Progenitor cell of endocrine pancreas (in vitro differentiated cells): ENCODE measurements at places on chromosomes 12 and 14. TPM values are rescaled to one million over a fixed set of nuclear protein-coding genes. Genes with fewer than 3 reads are reported as not detected.

The KRT3 gene
- total RNA-seq = not detected in 2 replicates

The GLTP gene
- total RNA-seq = 20.8 and 21.7 TPM in 2 replicates

The PPFIA2 gene
- total RNA-seq = 0.87 and 1.1 TPM in 2 replicates

The SMOC1 gene
- total RNA-seq = 10.1 and 10.9 TPM in 2 replicates

The EID3 gene
- 2.8 and 2.9 TPM in 2 replicates for total RNA-seq

The ITGA7 gene
- 23.6 and 25.1 TPM in 2 replicates for total RNA-seq

- no peak for DNase-seq
These were observed 12.0 kb downstream of the TFCP2 start for GRCh38 chr12:51160814-51161459.

GRCh38 chr12:4292341-4293073 lies 18.9 kb downstream of the CCND2 start:
- DNase-seq = no peak

DNA sequence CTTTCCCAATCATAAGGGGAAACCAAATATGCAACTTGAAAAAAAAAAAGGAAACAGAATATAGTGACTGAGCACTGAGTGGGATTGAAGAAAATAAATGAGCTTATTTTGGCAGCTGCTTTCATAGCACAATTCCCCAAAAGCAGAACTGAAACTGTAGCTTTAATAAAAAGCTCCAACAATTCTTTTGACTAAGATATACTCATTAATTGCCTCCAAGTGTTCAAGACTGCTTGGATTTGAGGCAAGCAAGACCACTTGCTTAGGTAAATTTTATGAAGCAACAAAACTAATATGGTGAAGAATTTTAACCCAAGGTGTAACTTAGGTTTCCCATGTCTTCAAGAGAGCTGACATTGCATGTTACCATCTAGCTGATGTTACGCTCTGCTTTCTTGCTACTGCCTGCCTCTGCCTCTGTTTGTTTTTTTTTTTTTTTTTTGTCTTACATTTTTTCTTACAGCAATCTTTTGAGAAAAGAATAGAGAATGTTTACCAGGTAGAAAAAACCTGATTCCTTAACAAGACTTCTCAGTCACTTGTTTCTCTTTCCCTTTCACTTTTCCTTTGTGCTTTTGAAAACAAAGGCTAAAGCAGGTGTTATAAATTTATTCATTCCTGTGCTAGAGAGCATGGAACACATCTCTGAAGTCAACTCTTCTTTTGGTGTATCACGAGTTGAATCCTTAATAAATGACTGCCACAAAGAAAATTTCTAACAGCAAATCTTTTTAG lies 134.4 kb downstream of the BCAT1 start:
- no peak for DNase-seq

DNA sequence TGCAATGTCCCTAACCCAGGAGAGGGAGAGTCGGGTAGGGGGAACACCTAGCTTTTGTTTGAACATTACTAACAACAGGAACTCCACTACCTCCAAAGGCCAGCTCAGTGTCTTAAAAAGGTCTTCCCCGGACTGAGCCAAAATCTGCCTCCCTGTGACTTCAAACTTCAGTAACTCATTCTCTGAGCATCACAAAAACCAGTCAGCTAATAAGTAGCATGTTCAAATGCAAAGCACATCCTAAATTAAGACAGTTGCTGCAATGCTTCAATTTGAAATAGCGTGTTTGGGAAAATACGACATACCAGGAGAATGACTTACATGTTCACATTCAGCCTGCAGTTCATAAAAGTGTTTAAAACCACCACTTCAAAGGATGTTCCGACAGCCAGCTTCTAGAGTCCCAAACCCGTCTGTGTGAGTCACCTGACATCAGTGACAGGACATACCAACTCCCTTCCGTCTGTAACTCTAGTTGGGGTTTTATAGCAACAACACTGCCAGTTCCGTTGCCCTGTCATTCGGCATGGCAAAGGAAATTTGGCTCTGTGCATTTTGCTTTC lies 13.0 kb downstream of the ZFP36L1 start:
- no peak for DNase-seq

- no peak for DNase-seq
These were observed 24.9 kb upstream of the JDP2 start for GRCh38 chr14:75402867-75403413.

DNA sequence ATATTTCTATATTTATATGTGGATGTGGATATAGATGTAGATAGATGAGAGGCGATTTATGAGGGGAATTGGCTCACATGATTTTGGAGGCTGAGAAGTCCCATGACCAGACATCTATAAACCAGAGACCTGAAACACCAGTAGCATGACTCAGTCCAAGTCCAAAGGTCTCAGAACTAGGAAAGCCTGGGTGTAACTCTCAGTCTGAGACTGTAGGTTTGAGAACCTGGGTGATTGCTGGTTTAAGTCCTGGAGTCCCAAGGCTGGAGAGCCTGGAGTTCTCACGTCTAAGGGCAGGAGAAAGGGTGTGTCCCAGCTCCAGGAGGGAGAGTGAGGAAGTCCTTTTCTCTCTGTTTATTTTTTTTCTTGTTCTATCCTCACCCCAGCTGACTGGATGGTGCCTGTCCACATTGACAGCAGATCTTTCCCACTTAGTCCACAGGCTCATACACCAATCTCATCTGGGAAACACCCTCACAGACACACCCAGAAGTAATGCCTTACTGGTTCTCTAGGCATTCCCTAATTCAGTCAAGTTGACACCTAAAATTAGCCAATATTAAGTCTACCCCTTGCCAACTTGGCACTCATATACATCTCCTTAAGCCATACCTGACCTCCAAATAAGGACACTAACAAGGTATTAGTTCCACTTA lies 45.4 kb downstream of the EMP1 start:
- DNase-seq = no peak

DNA sequence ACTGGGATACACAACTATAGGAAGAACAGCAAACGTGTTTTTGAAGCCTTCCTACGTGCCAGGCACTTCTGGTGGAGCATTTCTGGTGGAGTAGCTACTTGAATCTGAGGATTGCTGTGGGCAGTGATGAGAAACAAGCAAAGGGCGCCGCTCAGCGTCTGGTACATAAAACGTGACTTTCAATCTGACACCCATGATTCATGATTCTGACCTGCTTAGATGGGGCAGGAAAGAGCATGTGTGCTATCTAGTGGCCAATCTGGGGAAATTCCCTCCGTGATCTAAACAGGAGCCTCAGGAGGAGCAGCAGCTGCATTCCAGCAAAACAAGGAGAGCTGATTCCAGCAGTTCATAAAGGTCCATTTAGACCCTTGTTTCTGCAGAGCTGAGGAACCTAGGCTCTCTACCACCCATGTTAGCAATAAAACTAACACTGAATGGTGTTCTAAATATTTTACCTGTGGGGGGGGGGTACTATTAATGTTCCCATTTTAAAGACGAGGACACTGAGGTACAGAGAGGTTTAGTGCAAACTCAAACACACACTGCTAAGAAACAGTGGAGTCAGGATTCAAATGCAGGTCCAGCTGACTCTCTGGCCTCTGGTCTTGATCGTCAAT lies 37.8 kb downstream of the PAH start:
- DNase-seq = no peak

- DNase-seq = no peak
These were observed 15.0 kb downstream of the SSH1 start for GRCh38 chr12:108842361-108842760.

DNA sequence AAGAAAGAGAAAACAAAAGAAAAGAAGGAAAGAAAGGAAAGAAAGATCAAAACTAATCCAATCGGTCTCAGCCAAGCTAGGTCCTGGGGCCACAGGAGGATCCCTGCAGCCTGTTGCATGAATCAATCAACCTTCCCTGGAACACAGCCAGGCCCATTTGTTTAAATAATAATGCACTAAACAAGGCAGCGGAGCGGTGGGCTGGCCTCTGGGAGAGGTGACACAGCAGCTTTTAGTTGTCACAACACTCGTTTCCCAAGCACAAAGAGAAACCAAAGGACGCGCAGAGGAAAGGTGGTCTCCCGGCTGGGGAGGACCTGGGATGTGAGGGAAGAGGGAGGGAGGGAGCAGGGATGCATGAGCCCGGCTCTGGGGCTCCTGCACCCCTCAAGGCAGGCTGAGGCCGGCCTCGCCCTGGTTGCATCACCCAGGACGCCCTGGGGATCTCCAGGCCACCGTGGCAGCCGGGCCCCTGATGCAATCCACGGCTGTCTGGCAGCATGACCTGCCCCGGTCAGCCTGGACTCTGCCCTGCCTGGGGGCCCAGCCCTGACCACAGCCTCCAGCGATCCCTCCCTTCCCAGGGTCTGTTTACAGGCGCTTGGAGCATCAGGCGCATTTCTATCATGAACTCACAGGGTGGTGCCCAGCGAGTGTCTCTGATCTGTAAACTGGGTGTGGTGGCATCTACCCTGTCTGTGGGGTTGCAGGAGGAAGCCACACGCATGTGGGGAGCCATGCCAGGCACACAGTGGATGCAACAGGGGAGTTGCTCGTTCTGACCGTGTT lies 32.5 kb downstream of the MMP17 start:
- no peak for DNase-seq

GRCh38 chr14:54650331-54650958 lies 83.5 kb downstream of the SAMD4A start:
- DNase-seq = no peak

DNA sequence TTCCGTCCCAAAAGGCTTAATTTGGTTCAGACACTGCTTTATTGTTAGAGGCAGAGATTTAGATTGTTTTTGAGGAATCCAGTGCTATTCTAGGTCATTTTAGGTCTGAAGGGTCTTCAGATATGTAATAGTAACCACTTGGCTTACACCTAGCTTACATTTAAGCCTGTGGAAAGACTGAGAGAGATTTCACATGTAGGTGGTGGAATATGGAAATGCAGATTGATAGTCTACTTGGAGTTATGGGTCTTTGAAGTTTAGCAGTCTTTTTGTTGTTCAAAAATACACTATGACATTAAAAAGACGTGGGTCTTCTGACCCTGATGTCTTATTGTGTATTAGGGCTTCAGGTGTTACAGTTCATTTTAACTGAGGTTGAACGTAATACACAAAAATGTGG lies 51.4 kb upstream of the CCT2 start:
- DNase-seq = no peak

GRCh38 chr12:40616383-40616915 lies 75.8 kb upstream of the CNTN1 start:
- DNase-seq = no peak

GRCh38 chr12:3718100-3718499 lies 34.8 kb downstream of the CRACR2A start:
- no peak for DNase-seq

GRCh38 chr12:97006585-97006984 lies 99.5 kb downstream of the NEDD1 start:
- DNase-seq = no peak

- DNase-seq = no peak
These were observed 231.1 kb downstream of the CACNA1C start for GRCh38 chr12:2283916-2284315.

- peak; percentile 34 for DNase-seq
These were observed 7.9 kb upstream of the NAA25 start for GRCh38 chr12:112116232-112117060.

GRCh38 chr14:84804895-84805294 lies 725.0 kb upstream of the FLRT2 start:
- no peak for DNase-seq

- no peak for DNase-seq
These were observed 53.8 kb downstream of the SFSWAP start for GRCh38 chr12:131764738-131765137.

DNA sequence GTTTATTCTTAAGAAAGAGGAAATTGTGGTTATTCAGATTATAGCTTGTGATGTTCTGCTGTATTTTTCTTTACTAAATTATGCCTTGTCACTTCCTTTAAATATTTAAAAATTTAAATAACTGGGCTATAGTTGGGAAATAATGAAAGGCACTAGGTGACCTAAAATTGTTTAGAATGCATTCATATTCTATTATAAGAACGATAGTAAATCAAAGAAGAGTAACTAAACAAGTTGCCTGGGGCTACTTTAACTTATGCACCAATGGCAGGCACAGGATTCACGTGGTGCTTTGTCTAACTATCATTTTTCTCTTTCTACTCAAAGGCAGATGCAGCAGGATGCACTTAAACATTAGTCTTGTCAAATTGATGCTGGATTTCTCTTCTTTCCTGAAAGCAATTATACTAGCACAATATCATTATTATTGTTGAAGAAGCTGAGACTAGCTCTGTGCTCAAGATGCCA lies 190.7 kb upstream of the PPFIA2 start:
- no peak for DNase-seq

DNA sequence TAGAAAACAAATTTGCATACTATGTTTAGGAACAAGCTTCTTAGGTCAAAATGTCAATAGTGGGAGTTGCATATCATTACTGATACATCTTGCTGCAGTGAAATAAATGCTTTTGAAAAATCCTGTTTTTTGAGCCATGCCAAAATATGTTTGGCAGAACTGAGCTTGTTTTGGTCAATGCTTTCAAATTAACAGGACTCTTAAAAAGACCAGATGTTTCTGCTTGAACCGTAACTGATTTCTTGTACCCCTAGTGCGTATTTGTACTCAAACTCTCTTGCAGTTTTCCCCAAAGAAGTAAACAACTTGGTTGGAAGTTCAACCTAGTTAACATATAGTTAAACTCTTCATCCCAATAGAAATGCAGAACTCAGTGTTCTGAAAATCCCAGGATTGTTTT lies 3.4 kb downstream of the TRHDE start:
- no peak for DNase-seq

DNA sequence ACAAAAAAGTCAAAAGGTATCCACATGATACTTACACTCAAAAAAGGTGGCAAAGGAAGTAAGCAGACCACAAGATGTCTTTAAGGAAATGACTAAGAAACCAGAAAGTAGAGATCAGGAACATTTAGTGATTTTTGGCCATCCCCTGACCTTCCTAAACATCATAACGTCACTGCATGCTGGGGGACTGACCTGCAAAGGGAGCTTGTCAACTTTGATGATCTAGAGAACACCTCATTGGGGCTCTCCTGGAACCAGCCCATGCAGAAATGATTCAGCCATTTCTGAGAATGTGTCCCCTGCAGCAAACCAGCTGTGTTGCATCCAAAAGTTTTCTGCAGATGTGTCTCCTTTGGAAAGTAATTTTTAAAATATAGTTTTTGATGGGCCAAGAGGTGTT lies 152.2 kb upstream of the RASSF8 start:
- DNase-seq = no peak

GRCh38 chr14:91911474-91912032 lies 35.9 kb downstream of the FBLN5 start:
- no peak for DNase-seq

DNA sequence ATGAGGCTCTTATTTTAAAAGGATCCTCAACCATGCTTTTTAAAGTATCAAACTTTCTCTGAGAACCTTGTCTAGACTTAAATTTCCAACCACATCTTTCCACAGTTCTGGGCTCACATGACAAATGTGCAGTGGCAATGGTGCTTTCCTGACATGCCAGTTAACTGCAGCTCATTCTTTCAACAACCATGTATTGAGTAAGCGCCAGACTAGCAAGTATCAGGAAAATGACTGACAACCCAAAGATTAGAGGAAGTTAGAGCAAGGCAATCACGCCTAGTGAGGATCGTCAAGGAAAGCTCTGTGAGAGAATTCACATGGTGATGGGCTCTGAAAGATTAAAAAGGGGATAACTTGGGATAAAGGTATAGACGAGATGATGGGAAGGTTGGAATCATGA lies 35.8 kb downstream of the FLVCR2 start:
- DNase-seq = no peak
